ENCODE measurements at places on chromosomes 5 and 9.

DNA sequence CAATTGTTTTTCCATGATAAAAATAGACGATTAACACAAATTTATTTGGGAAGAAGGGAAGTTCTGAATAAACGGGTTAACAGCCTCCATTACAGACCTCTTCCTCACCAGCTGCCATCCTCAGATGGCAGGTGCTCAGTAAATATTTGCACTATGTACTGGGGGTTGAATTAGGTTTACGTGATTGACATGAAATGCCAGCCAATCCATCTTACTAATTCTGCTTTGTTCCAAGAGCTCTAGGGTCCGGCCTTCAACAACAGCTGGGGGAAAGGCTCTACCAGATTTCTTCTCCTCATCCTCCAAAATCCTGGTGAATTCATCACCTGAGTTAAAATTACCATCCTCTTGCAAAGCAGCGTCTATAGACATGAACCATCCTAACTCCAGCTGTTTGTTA lies 104.6 kb downstream of the MTX3 start:
- DNase-seq = no peak

DNA sequence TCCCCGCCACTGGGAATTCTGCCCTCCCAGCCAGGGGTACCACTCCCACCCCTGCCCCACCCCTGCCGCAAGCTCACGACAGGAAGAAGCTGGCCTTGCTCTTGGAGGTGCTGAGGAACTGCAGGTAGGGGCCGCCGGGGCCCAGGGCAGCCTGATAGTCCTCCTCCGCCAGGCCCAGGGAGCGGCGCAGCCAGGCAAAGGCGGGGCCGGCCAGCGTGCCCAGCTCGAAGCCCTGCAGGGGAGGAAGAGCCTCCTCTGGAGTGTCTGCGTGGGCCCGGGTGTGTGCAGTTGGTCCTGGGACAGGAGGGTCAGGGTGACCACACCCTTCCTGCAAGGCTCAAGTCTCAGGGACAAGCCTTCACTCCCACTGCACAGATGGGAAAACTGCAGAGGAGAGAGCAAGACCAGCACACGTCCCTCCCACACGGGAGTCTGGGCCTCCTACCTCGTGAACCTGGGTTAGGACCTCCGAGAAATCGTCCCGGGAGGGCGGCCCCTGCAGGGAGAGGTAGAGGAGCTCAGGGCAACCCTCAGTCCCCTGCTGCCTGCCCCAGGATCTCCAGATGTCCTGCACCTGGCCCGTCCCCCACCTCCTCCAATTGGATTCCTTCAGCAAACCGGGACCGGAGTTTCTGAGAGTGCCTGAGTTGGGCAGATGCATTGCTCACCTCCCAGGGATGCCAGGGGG lies 2.4 kb downstream of the PIP5KL1 start:
- DNase-seq = no peak

- DNase-seq = no peak
These were observed 50.8 kb downstream of the ALDH7A1 start for GRCh38 chr5:126544087-126544740.

DNA sequence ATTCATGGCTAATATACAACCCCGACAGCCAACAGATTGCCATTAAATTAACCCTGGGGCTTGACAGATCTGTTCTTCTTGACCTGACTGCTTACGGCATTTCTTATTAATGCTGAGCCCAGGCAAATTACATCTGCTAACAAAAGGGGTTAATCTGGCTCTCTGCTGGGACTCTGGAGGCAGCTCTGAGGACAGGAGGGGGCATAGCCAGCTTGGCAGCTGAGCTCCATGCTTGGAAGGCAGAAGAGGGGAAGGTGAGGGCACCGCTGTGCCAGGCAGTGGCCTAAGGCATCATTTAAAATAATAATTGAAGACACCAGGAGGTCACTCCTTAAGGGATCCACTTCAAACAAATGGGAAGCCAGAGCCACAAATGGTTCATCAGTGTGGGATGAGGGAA lies 126.0 kb upstream of the GPR151 start:
- DNase-seq = no peak

GRCh38 chr5:157198277-157198986 lies 17.8 kb downstream of the ITK start:
- no peak for DNase-seq

DNA sequence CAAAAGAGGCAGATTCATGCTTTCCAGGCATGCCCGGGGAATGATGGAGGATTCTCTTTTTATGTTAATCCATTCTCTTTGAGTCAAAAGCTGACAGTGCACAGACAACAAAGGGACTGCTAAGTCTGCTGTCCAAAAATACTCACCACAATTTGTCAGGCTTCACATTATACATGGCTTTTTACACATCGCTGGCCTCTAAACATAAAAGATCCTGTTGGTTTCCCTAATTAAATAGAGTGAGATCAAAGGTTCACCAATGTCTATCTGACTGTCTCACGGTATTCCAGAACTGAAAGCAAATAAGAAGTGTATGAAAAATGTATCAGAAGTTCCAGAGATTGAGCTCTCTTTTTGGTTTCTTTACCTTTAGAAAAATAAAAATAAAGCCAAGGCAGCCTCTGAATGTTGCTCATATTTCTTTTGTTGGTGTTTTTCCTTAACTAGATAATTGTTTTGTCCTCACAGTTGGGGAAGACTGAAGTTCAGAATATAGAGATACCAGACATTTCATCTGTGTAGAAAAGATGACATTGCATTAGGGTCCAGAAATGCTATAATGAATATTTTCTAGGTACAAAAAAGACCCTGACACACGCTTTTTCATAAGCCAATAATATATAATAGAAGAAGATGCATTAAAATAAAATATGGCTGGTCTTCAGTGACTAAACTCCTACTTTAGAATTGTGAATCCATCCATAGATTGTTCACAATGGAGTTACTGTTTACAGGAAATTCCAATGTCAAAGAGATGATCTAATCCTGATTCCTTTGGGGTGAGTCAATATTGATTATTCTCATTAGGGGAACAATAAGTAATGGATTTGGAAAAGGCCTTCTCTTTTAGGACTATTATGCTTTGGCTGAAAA lies 688.2 kb upstream of the CDH6 start:
- no peak for DNase-seq

DNA sequence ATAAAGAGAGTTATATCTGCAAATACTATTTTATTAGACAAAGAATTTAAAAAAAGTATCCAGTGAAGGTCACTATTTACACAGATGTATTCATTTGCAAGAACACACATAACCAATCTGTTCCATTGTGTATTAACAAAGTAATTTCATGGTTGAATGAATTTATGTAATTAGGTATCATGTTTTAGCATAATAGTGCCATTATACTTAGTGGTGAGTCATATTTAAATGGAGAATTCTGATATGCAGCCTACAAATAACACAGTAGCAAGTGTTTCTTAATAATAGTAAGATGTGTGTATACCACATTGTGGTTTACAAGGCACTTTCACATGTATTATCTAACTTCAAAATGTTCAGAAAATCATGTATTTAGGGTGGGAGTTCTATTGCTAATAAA lies 1028.5 kb upstream of the ACO1 start:
- DNase-seq = no peak

- no peak for DNase-seq
These were observed 156.9 kb upstream of the FST start for GRCh38 chr5:53323511-53323910.

GRCh38 chr5:15013654-15014463 lies 142.3 kb upstream of the ANKH start:
- no peak for DNase-seq

DNA sequence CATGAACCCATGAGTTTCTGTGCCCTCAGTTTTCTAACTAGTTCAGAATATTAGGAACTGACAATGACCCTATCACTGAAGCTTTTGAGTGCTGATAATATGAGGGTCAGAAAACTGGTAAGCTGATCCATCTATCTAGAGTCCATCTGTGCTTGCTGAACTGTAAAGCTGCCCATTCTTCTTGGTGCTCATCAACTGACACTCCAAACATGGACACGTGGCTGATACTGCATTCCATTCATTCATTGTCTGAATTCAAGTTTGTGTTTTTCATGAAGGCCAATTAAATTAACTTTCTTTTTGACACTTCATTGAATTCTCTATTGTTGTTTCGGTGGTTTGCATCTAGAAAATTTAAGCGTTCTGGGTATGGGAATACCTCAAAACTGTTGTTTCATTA lies 17.6 kb downstream of the NREP start:
- no peak for DNase-seq

DNA sequence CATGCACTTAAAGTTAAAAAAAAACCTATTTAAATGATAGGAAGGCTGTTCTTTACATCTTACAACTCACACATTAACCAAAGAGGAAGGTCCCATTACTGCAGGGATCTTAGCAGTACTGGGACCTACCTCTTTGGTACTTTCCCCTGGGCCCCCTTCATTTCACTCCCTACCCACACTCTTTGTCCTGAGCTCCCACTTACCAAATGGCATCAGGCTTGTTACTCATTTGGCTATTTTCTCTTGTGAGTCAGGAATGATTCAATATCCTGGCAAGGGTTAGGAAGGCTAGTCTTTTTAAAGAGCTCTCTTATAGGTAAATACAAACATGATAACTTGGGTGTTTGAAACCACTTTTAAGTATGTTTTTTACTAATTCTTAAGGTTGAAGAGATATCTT lies 117.4 kb upstream of the ELL2 start:
- no peak for DNase-seq

GRCh38 chr5:124859556-124860290 lies 113.3 kb upstream of the ZNF608 start:
- no peak for DNase-seq

- no peak for DNase-seq
These were observed 13.6 kb upstream of the PALM2AKAP2 start for GRCh38 chr9:109766351-109766750.

GRCh38 chr5:166493612-166494011 lies 1797.8 kb upstream of the WWC1 start:
- no peak for DNase-seq

GRCh38 chr9:34628656-34629490 lies at the start of gene ARID3C:
TSS of gene ARID3C (minus strand) at chr9:34629066. CDS start at chr9:34628014, 1,052 bp downstream.
- DNase-seq = no peak

DNA sequence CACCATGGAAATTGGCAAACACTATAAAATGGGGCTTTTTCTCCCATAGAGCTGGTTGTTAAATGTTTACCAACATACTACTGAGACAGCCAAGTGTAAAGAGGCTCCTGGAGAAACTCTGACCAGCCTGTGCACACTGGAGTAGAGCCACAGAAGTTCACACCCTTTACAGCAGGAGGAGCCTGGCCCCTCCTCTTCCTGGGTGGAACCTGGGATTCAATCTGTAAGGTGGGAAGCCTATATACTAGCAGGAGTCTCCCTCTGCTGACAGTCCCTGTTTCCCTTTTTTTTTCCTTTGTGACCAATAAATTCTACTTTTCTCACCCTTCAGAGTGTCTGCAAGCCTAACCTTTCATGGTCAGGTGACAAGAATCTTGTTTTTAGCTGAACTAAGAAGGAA lies 10.4 kb upstream of the SLC30A5 start:
- no peak for DNase-seq

- DNase-seq = no peak
These were observed 99.3 kb upstream of the ZNF366 start for GRCh38 chr5:72606525-72606924.

- DNase-seq = peak; percentile 97
These were observed 24.3 kb downstream of the CENPP start for GRCh38 chr9:92349771-92350739.
